Neural crest cell (in vitro differentiated cells): ENCODE measurements at places on chromosomes 6 and 20. TPM values are rescaled to one million over a fixed set of nuclear protein-coding genes. Genes with fewer than 3 reads are reported as not detected.

DNA sequence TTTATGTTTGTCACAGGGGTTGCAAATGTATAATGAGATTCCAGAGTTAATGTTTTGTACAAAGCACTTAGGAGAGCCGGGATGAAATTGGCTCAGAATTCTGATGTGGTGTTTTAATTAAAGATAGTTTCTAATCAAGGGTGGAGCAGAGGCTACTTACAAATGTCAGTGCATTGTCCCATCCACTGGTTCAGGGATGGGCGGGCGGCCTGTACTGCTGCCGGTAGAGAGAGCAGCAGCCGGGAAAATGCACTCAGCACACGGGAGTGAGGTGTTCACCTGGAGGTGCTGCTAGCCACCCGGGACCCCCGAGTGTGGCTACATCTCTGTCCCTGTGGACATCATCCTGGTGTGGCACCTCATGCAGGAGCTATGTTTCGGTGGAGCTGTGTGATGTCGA lies 193.3 kb downstream of the QKI start:
- no peak overlapping the region for H3K4me3 ChIP-seq
- H3K4me1 ChIP-seq, result peaks cover 34% of the 10 kb centered on the region
- DNase-seq, result no peak
- no peaks in the 10 kb centered on the region for H3K27me3 ChIP-seq

DNA sequence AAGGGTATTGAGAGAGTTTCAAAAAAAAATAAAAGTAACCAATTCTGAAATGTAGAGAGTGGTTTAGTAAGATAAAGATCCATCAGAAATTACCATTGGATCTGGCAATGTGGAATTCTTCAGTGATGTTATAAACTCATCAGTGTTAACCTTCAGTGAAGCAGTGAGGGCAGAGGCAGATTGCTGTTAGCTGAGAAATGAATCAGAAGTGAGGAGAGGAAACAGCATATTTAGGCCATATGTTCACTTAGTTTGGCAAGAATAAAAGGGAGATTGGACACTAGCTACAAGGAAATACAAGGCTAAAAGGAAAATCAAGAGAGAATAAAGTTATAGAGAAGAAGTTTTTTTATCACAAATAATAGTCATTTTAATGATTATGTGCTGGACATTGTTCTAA lies 9.6 kb downstream of the KCNQ5 start:
- no peak overlapping the region for H3K27ac ChIP-seq
- H3K4me1 ChIP-seq, result no peaks in the 10 kb centered on the region
- peaks cover 32% of the 10 kb centered on the region for H3K27me3 ChIP-seq
- DNase-seq, result no peak
- no peaks in the 10 kb centered on the region for H3K36me3 ChIP-seq

GRCh38 chr6:82704045-82704444 lies 340.4 kb downstream of the TPBG start:
- no peak overlapping the region for H3K27ac ChIP-seq
- no peak for DNase-seq
- peaks cover 22% of the 10 kb centered on the region for H3K4me1 ChIP-seq
- H3K4me3 ChIP-seq, result no peak overlapping the region

- H3K36me3 ChIP-seq, result no peaks in the 10 kb centered on the region
- H3K27ac ChIP-seq, result no peak overlapping the region
- H3K4me1 ChIP-seq, result no peaks in the 10 kb centered on the region
- no peaks in the 10 kb centered on the region for H3K27me3 ChIP-seq
- no peak for DNase-seq
- no peak overlapping the region for H3K4me3 ChIP-seq
Observed at GRCh38 chr6:4714961-4715501, 61.2 kb upstream of the CDYL start.

HLA-DOB gene
- 0.28 TPM in 1 of 2 replicates, not detected in the other for total RNA-seq

RSPO3 gene
- not detected in 2 replicates for total RNA-seq

FHL5 gene
- not detected in 2 replicates for total RNA-seq
